NCI-H1048 (cell line): ENCODE measurements at places on chromosomes 16 and 17.

DNA sequence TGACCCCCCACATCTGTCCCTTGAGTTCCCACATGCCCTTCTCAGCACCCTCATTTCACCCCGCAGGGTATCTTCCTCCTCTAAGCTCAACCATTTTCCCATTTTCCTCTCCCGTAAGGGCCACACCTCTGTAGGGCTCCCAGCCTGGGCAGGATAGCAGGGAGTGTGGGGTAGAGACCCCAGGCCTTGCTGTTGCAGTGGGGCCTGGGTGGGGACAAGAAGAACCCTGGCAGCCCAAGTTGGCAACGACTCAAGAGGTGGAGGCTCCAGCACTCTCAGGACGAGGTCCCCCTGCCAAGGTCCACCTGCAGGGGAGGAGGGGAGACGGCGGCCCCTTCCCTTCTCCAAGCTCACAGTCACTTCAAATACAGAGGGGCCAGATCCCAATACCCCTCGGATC is 2.0 kb upstream of the TMEM92 start:
- no peak for DNase-seq

DNA sequence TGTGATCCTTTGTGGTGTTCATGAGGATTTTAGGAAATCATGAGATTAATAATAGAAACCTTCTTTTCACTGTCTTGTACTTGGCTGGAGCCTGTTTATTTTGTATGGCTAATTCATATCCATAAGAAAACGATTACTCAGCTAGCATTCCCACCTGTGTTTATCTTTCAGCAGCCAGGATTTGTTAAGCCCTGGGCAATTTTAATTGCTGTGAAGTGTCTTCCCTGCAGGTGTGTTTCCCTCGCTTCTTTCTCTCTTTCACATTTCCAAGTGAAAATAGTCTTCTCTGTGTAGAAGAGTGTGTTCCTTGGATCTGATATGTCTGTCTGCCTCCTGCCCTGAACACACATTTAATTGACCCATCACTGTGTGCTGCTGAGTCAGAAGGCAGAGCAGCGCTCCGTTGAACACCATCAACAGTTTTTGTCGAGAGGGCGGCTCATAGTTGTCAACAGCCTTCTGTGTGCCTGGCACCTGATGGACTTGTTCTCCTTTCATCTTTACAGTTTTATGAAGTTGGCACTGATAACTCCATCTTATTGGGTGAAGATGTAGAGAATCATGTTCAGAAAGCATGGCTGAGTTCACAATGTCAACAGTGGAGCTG is 83.2 kb downstream of the SPECC1 start:
- no peak for DNase-seq

DNA sequence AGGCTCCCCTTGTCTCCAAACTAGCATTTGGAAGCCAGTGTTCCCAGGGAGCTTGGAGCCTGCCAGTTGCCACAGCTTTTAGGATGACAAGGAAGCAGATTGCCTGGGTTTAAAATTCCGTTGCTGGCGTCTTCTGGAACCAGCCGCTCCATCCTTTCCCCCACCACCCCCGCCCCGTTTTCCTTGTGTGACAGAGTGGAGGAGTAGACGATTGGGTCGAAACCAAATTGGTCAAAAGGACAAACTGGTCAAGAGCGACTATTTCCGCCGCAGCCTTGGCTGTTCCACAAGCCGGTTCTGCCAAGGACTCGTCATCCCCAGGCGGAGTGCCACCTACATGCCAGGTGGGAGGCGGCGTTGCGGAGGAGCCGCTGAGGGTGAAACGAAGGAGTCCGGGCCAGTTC is 91.1 kb downstream of the RPA1 start:
- DNase-seq: no peak

DNA sequence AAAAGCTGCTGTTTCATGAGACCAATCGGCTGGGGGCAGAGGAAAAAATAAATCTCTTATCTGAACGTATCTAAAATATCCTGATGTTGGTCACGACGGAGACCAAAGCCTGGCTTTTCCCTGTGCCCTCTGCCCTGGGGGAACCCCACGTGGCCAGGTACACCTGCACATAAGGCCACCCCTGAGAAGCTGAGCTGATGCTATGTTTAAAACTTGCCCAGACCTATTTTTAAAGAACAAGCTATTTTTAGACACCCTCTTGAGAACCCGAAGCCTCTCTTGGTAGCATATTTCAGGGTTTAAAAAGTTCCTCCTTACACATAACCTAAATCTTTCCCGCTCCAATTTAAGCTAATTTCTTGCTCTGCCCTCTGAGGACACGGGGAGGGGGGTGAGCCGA is 210.4 kb downstream of the GSG1L start:
- DNase-seq: no peak

- DNase-seq: no peak
These were observed 148.8 kb downstream of the ENGASE start for GRCh38 chr17:79223471-79223870.

DNA sequence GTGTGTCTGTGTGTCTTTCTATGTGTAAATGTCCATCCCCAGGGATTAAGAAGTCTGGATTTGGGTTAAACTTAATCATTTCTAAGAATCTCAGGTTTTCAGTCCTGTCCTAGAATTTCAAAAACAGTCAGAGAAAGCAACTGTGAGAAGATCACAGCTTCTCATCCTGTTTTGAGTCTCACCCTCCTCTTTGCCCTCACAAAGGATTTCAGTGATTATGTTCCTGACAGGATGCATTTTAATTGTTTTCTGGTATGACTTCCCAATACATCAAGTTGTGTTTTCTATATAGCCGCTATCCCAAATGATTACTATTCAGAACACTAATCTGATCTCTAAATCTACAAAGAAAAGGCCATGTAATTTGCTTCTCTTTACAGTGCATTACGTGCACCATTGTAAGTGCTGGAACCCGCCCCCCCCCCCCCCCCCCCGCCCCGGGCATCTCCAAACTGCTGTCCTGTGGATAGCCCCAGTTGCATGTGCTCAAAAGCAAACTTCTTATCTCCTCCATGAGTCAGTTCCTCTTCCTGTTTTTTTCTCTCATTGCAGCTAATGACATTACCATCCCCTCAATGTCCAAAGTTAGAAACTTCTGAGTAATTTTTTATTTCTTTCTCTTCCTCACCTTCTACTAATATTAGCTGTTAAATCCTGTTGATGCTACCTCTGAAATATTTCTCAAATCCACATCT is 73.9 kb downstream of the CDH13 start:
- no peak for DNase-seq

GRCh38 chr16:4862639-4863038 is 15.4 kb downstream of the UBN1 start:
- no peak for DNase-seq

GRCh38 chr16:56851671-56852400 is 13.2 kb upstream of the SLC12A3 start:
- no peak for DNase-seq

DNA sequence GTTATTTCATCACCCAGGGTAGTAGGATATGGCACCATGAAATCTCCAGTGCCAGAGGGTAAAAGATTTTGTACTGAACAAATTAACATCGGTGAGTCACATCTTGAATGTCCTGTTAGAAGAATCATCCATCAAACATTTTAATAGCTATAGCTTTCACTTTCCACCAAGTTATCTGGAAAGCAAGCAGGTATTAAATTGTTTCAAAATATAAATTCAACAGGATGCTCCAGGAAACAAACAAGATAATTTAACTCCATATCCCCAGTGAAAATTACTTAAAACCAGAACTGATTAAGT is 2.4 kb downstream of the VEZF1 start:
- no peak for DNase-seq

DNA sequence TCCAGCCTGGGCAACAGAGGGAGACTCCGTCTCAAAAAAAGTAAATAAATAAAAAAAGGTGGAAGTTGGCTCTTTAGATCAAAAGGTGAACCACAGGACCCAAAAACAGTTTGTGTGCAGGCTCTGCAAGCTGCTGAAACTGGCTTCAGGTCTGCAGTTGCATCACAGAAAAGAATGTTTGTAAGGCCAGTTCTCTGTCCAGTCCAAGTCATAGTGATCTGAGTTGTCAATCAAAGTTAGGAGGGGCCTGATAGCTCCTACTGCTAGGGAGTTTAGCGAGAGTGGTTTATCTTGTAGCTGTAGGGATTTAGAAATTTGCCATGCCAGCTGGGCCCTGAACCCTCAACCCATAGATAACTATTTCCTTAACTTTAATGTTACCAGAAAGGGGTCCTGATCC is 101.2 kb upstream of the CACNG5 start:
- no peak for DNase-seq

DNA sequence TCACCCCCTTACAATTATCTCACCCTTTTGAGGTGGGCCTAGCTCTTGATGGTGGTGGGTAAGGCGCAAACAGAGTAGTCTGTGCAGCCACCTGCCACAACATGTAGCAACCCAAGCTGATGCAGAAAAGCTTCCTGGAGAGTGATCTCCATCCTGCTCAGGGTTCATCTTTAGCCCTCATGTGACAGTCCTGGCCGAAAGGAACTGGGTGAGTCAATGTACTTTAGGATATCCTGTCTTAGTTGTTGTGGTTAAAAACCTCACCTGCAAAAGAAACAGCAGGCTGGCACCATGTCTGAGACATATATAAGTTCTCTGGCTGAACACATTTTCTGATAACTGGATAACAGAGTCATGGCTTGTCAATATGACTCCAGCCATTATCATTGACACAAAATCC is 183.5 kb upstream of the CPHXL start:
- no peak for DNase-seq

DNA sequence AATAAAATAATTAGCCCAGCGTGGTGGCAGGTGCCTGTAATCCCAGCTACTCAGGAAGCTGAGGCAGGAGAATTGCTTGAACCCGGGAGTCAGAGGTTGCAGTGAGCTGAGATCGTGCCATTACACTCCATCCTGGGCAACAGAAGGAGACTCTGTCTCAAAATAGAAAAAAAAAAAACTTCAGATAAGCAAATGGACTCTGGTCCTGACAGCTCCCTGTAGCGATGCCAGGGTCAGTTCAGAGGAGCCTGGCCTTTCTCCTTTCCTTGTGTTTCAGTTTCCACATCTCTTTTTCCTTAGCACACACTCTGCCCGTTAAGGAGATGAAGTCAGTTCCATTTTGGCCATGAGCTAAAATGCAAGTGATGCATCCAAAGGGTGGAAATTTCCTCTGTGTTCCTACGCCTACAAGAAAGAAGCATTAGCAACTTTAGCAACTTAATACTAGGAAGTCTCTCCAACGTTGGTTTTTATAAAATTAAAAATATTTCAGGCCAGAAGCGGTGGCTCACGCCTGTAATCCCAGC is 11.6 kb upstream of the GRB2 start:
- DNase-seq: no peak

- no peak for DNase-seq
These were observed 9.1 kb downstream of the FLCN start for GRCh38 chr17:17227608-17228520.

DNA sequence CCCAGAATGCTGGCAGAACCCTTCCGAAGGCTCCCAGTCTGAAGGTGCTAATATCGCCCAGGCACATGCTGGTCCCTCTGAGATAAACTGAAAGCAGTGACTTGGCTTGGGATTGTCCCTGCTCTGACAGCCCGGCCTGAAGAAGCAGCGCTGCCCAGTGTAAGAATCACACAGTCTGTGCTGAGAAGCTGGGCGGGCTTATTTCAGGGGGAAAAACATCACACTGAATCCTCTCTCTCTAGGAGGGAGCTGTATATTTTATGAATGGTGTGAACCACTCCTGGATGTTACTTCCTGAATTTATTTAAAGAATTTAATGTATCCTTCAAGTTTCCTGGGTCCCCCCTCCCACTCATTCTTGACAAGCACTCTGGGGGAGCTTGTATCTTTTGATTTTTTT is 36.3 kb downstream of the GAS7 start:
- DNase-seq: no peak

GRCh38 chr16:89581045-89581695 is 5.6 kb downstream of the CPNE7 start:
- DNase-seq: no peak

DNA sequence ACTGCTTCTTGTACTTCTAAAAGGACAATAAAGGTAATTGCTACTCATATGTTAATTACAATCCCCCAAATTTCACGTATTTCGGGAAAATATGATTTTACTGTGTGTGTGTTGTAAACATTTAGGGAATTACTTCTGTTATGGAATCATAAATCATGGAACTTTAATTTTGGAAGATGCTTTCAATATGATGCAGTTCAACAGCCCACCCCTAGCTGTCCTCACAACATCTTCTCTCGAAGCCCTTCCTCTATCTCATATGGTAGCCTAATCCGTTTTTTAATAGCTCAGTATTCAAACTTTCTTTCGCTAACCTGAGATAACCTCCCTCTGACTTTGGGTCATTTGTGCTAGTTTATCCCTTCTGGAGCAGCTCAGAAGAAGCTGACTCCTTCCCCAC is 78.4 kb downstream of the ANKFN1 start:
- no peak for DNase-seq

- no peak for DNase-seq
These were observed 29.6 kb upstream of the SREBF1 start for GRCh38 chr17:17866425-17866824.

- DNase-seq: no peak
These were observed 70.2 kb upstream of the GNAO1 start for GRCh38 chr16:56121156-56121500.

- no peak for DNase-seq
These were observed 10.3 kb upstream of the AKAP10 start for GRCh38 chr17:19987897-19988296.

GRCh38 chr17:16961792-16962191 is 10.1 kb downstream of the TNFRSF13B start:
- DNase-seq: no peak

DNA sequence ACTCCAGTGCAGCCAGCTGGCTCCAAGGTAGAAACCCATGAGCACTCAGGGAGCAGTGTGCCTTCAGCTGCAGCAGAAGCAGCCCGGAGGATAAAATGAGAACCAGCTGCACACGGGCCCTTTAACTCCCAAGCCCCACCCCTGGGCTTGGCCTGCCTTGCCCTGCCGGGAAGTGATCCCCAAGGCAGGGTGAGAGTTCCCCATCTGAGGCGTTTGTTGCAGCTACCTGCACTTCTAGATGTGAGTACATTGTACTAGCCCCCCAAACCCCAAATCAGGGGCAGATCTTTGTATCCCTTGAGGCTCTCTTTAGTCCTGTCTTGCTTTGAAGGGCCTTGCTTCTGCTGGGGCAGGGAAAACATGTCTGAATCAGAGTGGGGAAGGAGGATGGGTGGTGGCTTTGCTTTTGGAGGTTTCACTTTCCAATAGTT is at the start of gene MVP:
Gene MVP, plus strand, starts transcription at position 192 of the 431 bp plus-strand sequence. CDS start 10,088 bp downstream, outside the sequence.
- DNase-seq: no peak

- no peak for DNase-seq
These were observed 57.6 kb downstream of the YPEL2 start for GRCh38 chr17:59389066-59389465.

GRCh38 chr16:57091975-57092785 is at the start of gene CPNE2:
Gene CPNE2, plus strand, starts transcription at chr16:57092583. Its CDS starts 18,160 bp downstream, at chr16:57110743.
- no peak for DNase-seq

GRCh38 chr16:79609861-79610260 is 9.3 kb upstream of the MAF start:
- no peak for DNase-seq

- no peak for DNase-seq
These were observed 57.0 kb downstream of the FOXL1 start for GRCh38 chr16:86635176-86635876.
